T-helper 9 cell (primary cell): ENCODE measurements at places on chromosomes 13 and 19.

- no peak for DNase-seq
These were observed 16.5 kb downstream of the SHANK1 start for GRCh38 chr19:50702871-50703829.

DNA sequence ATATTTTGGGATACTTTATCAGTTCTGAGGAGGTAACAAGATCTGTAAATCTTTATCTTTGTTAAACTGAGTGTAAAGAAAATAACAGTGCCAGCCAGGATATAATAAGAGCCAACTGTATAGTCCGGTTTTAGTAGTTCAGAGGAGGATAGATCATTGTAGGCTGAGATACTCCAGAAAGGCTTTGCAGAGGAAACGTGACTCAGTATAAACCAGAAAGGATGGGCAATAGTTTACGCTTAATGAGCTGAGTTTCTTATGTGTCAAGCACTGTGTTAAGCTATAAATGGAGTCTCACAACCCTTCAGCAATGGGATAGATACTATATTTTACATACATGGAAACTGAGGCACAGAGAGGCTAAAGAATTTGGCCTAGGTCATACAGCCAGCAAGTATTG is 3.8 kb downstream of the RFXAP start:
- DNase-seq = no peak

DNA sequence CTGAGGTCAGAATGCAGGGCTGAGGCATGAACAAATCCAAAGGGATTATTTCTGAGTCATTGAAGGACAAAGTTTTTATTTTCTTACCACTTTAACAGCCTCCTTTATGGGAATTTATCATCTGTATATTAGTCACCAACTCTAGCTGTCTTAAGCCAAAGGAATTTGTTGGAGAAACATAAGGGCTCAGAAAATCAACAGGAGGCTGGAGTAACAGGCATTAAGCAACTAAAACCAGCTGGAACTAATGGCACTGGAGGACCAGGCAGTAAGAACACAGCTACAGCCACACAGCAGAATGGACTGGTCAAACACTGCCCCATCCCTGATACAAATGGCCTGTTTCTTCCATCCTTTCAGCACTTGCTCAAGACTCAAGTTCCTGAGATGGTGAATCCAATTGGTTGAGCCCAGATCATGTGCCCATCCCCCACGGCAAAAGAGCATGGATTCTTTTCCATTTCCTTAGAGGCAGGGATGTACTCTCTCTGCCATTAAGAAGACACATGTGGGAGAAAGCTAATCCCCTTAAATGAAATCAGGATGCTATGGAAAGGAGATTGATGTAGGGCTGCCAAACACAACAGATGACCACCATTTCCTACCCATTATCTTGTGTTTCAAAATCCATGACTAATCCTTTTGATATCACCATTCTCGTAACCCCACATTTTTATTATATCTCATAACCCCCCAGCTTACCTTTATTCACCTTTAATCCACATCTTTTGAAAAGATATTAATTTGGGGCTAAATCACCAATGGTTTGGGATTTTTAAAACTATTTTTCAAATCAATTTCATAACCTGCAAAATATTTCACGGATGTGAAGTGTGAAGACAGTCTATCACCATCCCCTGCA is 157.0 kb upstream of the FNDC3A start:
- DNase-seq = no peak

GRCh38 chr13:50509167-50509566 is 334.3 kb downstream of the DLEU7 start:
- no peak for DNase-seq

DNA sequence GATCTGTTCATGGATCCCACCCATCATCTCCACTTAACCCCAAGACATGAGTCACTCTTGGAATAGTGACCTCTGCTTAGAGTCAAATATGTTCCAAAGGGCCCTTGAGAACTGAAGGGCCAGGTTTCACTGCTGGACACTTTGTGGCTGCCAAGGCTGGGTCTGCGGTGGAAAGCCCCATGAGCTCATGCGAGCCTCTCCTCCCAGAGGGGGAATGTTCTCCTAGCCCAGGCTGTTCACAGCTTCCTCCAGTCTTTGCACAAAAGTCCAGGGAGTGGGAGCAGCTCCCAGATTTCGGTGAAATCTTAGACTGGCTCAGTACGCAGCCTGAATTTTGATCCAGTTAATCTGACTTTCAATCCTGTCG is 732 bp upstream of the DCLK1 start:
- DNase-seq = no peak

DNA sequence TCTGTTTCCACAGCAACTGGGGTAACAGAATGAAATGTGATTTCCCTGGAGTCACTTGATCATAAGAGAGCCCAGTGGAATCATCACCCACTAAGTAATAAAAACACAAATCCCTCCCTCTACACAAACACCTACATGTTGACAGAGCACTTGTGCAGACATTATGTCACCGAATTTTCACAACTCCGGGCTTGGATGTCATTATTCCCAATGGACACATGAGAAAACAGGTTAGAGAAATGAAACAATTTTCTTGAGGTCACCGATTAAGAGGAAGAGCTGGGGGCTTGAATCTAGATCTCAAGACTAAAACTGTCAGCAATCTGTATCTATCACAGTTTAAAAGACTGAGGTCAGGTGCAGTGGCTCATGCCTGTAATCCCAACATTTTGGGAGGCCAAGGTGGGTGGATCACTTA is 3.1 kb downstream of the XRCC1 start:
- no peak for DNase-seq

GRCh38 chr19:16001481-16002312 is 52.9 kb downstream of the OR10H4 start:
- DNase-seq = no peak

- no peak for DNase-seq
These were observed 31.4 kb downstream of the NAXD start for GRCh38 chr13:110646442-110647364.

- DNase-seq = no peak
These were observed 21.6 kb downstream of the MYCBP2 start for GRCh38 chr13:77305266-77305665.

- no peak for DNase-seq
These were observed 182.1 kb downstream of the POSTN start for GRCh38 chr13:37416291-37417059.

DNA sequence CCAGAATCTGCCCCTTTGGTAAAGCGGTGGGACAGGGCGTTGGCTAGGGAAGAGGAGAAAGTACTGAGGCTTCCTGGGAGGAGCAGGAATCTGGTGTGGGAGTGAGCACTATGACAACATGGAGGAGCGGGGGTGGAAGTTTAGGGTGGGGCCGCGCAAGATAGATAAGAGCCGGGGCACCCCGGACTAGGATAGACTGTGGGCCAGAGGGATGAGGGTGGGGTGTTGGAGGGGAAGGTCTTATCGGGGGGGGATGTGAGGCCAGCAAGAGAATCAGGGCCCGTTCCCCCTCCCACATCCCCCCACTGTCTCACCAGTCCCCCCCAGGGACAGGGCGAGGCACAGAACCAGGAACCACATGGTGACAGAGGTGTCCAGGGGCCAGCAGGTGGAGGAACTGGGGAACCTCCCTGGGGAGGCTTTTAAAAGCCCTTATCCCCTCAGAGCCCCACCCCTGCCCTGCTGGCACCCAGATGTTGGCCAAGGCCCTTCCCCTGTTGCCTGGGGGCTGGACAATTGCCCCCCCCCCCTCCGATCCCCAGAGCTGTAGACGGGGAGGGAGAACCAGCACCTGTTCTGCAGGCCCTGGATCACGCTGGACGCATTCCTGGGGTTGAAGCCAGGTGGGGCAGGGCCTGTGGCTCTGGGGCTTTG is at the start of gene KLK1:
TSS of gene KLK1 (minus strand) at position 399 of the 654 bp plus-strand sequence. CDS start at position 360, 39 bp downstream.
- DNase-seq = no peak

DNA sequence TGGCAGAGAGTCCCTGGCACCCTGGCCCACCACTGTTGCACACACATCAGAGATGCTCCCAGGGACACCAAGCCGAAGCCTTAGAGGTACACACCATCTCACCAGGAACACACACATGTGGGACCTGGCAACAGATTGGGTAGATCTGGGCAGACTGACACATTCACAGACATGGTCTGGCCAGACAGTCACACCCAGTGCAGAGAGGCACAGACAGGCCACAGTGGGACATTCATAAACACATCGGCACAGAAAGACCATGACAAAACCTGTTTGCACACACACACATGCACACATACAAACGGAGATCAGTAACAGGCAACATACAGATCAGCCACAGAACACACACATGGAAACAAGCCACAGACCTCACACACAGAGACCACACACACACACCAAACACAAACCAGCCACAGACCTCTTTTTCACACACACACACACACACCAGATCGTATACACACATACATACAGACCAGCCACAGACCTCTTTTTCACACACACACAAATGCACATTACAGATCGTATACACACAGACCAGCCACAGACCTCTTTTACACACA is 6.3 kb upstream of the JUNB start:
- DNase-seq = no peak

GRCh38 chr19:30969591-30969990 is 379.6 kb downstream of the TSHZ3 start:
- DNase-seq = no peak
